ENCODE measurements at places on chromosomes 5 and 9.

DNA sequence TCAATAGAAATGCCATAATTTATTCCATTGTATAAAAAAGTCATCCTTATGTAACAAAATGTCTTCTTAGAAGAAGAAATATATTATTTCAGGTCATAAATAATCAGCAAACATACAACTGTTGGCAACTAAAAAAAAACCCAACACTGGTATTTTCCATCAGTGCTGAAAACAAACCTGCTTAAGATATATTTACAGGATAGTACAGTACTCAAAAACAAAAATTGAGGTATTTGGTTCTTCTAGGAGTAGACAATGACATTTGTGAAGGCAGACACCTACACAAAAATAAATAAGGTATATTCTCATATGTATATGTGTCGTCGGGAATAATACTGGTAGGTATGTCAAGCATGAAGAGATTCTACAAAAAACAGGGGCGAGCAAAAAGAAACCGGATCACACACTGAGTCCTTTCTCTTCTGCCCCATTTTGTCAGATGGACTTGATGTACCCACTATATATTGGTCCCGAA lies 2.9 kb downstream of the DUSP1 start:
- H3K4me3 ChIP-seq = peak overlapping the region; percentile 91
- H3K4me1 ChIP-seq = peaks cover 56% of the 10 kb centered on the region
- peak overlapping the region; percentile 98 for H3K27ac ChIP-seq
- DNase-seq = no peak

- no peaks in the 10 kb centered on the region for H3K27me3 ChIP-seq
- H3K36me3 ChIP-seq = no peaks in the 10 kb centered on the region
- peak overlapping the region; percentile 41 for H3K4me3 ChIP-seq
- H3K4me1 ChIP-seq = no peaks in the 10 kb centered on the region
Measured at GRCh38 chr9:76571288-76571687, 112.3 kb downstream of the GCNT1 start.

DNA sequence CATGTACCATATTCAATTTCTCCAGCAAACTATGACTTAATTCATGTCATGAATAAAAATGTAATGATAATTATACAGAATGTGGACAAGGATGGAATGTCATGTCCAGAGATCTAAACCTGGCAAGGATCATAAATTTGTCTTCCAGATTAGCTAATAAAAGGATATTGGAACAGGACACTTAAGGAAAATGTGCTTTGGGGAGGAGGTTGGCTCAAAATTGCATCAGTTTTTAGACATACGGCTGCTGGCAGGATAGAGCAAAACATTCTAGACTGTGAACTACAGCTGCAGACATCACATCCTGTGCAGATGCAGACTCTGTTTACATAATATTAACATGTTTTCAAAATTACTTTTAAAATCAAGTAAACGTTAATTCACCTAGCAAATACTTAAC lies 248.4 kb downstream of the TLR4 start:
- H3K36me3 ChIP-seq = no peaks in the 10 kb centered on the region
- H3K27me3 ChIP-seq = no peaks in the 10 kb centered on the region
- DNase-seq = no peak
- no peaks in the 10 kb centered on the region for H3K4me1 ChIP-seq

DNA sequence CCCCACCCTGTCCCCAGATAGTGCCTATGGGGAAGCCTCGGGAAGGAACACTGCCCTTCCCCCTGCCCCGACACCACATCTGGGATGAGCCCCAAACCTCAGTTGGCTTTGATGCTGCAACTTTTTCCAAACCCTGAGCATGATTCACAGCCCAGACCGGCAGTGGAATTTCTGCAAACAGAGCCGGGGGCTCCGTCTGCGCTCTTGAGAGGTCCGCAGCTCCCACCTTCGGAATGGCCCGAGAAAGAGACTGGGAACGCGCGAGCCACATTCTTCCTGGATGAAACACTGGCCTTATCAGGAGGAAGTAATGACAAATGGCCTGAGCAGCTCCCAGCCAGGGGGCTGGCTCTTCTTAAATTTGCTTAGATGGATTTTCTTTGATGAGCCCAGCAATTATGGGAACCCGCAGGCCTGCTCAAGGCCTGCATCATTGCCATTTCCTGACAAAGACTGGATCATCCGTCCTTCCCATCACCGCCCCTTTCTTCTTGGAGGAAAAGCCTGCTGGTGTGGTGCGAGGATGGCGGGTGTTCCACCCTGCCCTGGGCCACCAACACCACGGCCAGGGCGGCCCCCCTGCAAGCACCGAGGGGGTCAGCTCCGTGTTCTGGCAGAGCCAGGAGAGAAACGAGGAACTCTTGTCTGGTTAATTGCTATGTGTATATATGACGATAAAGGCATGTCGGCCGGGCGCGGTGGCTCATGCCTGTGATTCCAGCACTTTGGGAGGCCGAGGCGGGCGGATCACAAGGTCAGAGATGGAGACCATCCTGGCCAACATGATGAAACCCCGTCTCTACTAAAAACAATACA lies 38.8 kb upstream of the COL5A1 start:
- peak overlapping the region; percentile 50 for H3K27ac ChIP-seq
- H3K36me3 ChIP-seq = no peaks in the 10 kb centered on the region
- peaks cover 12% of the 10 kb centered on the region for H3K4me1 ChIP-seq
- no peaks in the 10 kb centered on the region for H3K27me3 ChIP-seq
- peak; percentile 61 for DNase-seq

DNA sequence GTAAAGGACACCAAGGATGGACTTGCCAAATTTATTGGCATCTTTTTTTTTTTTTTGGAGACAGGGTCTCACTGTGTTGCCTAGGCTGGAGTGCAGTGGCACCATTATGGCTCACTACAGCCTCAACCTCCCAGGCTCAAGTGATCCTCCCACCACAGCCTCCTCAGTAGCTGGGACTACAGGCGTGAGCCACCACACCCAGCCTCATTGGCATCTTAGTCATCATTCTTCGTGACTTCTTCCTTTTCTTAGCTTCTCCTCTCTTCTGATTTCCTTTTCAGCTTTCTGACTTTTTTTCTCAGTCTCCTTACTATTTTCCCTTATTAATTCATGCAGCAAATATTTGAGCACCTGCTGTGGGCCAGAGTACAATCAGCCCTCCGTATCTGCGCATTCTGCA lies 6.1 kb downstream of the MAML1 start:
- peaks cover 77% of the 10 kb centered on the region for H3K4me1 ChIP-seq
- DNase-seq = no peak
- no peak overlapping the region for H3K27ac ChIP-seq
- peaks cover 3% of the 10 kb centered on the region for H3K36me3 ChIP-seq

- H3K27me3 ChIP-seq = no peaks in the 10 kb centered on the region
- no peak overlapping the region for H3K27ac ChIP-seq
- no peaks in the 10 kb centered on the region for H3K36me3 ChIP-seq
- no peak for DNase-seq
Measured at GRCh38 chr5:55865831-55866230, 14.7 kb downstream of the IL31RA start.
